ENCODE measurements at places on chromosomes 6 and 20. TPM values are rescaled to one million over a fixed set of nuclear protein-coding genes. Genes with fewer than 3 reads are reported as not detected.

Gene HLA-DPA1
- 8.7 TPM for total RNA-seq

- DNase-seq = peak; percentile 97
Observed at GRCh38 chr6:35008858-35009257, 119.8 kb downstream of the ANKS1A start.

GRCh38 chr20:10655720-10656669 lies 17.8 kb downstream of the JAG1 start:
- no peak for DNase-seq

Gene DYNLT2
- total RNA-seq = 0.61 TPM

Gene PROKR2
- not detected for total RNA-seq

DNA sequence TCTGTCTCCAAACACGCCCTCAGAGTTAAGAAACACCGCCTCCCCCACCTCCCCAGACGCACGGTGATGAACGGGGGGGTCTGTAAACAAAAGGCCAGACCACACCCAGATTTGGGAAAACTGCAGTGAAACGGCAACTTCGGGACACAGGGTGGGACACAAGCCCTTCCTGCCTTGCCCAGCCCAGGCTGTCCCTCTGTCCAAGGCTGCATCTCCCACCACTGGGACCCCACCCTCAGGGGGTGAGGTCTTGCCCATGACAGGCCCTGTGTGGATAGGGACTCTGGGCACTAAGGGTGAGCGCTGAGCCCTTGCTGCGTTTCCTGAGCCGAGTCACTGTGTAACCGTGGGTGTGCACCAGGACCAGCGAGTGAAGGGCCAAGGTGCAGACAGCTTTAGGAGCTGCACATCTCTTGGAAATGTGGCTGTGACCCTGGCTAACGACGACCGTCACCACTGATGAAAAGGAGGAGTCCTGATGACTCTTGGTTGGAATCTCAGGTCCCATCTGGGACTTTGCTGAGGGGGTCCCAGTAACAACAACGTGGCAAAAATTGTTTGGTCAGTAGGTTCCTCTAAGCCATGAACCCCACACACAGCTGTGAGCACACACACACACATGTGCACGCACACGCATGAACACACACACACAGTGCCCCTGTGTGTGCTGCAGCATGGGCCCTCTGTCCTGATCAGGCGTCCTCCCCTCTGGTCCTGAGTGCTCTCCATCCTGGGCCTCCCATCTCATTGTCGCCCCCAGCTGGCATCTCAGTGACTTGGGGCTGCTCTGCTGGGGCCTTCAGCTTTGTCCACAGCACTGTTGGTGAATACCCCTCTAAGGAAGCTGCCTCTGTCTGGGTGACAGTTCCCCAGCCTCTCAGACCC lies 100.6 kb downstream of the RAMACL start:
- no peak for DNase-seq

Gene SLC22A3
- total RNA-seq = not detected

DNA sequence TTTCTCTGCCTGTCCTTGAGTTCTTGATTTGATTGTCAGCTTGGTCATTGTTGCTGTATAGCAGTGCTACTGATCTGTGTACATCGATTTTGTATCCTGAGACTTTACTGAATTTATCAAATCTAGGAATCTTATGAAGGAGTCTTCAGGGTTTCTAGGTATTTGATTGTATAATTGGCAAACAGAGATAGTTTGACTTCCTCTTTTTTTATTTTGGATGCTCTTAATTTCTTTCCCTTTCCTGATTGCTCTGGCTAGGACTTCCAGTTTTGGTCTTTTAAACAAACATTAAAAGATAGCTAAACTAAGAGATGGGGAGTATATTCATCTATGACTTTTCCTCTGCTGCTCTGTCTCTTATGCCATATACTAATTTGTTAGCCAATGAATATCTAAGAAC lies 62.4 kb downstream of the NCOA7 start:
- no peak for DNase-seq

Gene MATN4
- total RNA-seq = 0.42 TPM

DNA sequence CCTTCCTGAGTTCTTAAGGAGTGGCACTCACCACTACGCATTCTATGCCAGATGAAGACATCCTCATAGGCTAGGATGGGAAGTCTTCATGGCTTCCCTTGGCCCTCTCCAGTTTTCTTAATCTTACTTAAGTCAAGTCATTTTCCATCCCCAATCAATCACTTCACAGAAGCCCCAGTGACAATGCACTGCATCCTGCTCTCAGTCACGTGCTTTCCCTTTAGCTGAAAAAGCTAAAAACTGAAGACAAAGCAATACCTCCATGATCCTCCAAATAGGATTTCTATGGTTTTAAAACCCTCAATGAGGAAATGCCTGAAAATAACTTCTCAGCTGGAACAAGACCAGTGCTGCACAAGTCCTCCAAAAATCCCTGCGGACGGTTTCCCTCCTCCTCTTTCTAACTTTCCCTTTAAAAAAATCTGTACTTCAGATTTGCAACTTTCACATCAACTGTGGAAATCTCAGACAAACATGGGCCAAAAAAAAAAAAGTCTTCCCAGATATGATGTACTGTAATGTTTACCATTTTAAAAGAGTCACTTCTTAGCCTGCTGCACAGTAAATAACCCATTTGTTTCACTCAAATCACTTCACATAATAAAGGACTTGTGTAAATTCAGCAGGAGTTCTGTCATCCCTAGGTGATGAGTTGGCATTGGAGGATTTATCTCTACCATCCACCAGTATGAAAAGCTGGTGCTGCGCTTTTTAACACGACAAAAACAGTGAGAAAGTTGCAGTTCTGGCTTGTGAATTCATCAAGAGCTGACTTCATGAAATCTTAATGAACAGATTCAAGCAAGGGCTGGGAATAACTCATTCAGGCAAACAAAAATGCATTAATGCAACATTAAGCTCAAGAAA lies 590.0 kb upstream of the NOX3 start:
- no peak for DNase-seq

DNA sequence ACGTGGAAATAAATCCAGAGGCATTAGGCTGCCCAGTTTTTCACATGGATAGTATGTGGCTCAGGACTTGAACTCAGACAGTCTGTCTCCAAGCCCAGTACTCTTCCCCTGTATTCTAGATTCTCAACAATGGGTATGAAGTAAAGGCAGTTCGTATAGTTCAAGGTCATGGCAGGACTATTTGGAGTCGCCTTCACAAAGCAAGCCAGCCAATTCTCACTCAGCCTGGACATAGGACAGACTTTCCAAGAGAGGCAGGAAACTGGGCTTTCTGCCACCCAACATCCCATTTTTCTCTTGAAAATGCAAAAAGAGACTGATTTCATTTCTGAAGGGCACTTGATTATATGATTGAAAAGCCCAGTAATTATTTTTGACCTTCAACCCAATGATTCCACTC lies 111.0 kb downstream of the EDN1 start:
- no peak for DNase-seq

GRCh38 chr6:111551521-111552231 lies 54.0 kb downstream of the TRAF3IP2 start:
- no peak for DNase-seq

DNA sequence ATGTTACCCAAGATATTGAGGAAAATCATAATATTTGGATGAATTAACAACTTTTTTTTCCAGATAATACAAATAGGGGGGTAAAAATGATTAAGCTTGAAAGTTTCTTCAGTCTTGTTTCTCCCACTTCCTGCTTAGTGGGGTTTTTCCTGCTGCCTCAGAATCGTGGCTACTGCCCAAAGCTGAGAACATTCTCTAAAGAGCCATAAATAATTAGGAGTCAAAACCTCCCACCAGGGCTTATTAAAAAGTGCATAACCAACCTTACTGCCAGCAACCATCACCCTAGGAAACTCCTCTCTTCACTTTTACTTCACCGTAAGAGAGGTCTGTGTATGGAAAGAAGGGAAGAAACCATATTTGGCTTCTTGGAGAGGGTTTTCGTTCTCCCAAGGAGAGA lies 9.0 kb upstream of the LCA5 start:
- DNase-seq = no peak

Gene SLC35D3
- total RNA-seq = not detected

DNA sequence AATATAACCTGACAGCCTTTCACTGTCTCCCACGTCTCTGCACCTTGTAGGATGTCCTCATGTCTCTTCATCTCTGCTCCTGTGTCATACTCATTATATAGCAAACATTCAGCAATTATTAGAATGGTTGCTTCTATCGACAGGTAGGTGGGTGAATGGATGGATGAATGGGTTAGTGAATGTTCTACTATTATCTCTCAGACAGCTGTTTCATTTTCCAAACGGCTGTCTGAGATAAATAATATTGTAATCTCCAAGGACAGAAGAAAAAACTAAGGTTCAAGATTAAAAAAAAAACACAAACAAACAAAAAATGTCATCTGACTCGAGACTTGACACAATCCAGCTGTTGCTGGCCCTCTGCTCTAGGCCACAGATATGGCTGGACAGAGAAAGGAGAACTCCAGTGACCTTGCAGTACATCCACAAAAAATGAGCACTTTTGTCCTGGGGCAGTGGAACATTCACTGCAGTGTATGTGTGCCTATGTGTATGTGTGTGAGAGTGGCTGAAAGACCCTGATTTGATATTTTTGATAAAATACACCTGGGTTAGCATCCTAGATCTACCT lies 2.1 kb downstream of the HNF4A start:
- no peak for DNase-seq

Gene SRMS
- total RNA-seq = not detected

GRCh38 chr6:162217811-162218493 lies 509.6 kb downstream of the PRKN start:
- DNase-seq = no peak

Gene LY6G6D
- total RNA-seq = not detected

GRCh38 chr6:159169557-159170332 lies 545 bp downstream of the FNDC1 start:
- DNase-seq = peak; percentile 28

DNA sequence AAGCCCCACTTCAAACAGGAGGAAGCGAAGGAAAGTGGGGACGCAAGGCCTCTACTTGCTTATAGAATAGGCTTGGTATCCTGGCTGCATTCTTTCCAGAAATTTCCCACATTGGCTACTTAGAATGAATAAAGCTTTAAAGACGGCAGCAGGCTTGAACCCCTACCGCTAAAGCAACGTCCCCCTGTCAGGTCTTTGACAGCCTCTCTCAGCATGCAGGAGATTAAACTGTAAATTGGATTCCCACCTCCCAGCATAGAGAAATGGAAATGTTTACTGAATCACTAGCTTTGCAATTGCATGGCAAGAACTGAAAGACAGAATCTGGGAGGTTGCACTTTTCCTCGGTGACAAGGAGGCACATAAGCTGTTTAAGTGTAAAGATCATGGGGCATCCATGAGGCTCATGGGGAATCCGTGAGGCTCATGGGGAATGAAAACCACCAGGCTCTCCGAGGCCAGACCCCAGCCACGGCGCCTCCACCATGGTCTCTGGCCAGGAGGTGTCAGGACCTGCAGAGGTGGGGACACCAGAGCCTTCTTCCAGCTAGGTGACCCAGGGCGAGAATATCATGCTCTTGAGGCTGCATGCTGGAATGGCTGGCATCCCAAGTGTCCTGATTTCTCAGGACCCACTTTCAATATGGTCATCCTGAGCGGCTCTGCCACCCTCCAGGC lies 10.3 kb downstream of the LEMD2 start:
- no peak for DNase-seq

DNA sequence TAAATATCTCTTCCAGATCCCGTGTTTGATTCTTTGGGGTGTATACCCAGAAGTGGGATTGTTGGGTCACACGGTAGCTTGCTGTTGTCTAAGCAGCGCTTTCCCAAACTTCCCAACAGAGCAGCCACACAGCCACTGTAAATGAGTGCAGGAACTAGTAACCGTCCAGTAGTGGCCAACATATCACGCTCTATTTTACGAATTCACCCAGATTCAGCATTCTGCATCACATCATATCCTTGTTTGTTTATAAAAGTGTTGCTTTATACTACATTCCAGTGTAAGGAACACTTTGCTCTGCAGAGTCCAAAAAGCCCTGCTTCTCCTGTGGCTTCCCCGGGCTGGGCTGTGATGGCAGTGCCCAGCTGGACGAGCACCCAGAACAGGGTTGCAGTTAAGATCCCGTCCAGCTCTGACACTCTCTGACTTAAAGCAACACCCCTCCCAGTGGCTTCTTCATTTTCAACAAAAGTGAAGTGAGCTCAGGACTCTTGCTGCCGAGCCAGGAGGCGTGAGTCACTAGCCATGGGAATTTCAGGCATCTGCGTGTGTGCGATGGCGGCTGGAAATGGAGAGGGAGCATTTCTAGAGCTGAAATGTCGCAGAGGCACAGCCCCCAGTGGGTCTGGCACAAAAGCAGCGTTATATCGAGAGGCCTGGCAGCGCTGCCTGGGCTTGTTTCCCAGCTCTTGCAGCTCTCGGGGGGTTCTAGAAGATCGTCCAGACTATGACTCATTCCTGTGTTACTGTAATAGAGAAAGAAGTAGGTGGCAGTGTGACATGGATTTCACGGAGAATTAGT lies 216.3 kb upstream of the ECI2 start:
- peak; percentile 56 for DNase-seq

Gene NOL4L
- 2.1 TPM for total RNA-seq

- peak; percentile 73 for DNase-seq
Observed at GRCh38 chr6:72649032-72649984, 27.4 kb downstream of the KCNQ5 start.

- peak; percentile 56 for DNase-seq
Observed at GRCh38 chr20:62367136-62367632, at the start of gene LAMA5. LAMA5 (minus strand) TSS chr20:62367312; CDS start chr20:62367245, 67 bp downstream.

GRCh38 chr6:56595490-56596122 lies 47.1 kb downstream of the DST start:
- peak; percentile 51 for DNase-seq

DNA sequence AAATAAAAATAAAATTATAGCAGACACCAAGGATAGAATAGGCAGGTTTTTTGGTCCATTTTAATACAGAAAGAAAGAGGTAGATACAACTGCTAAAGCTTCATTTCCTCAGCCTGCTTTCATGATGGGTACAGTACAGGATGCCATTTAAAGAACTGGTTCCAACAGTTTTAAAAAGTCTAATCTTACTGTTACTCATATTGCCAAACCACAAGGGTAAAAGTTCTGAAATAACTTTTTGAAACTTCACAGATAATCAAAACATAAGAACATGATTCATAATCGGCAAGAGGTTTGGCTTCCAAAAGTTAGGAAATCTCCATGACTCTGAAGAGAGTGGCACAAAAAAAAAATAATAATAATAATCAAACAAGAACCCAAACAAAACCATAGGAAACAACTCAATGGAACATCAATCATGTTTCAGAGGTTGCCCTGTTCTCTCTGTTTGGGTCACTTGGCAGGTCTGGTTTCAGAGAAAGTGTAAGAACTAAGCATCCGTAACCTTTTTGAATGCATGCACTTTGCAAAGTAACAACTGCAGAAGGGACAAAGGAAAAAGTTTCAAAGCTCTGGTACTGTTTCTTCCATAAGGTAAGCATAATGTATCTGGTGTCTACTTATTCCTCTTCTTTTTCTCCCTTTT lies 79.7 kb downstream of the SMLR1 start:
- DNase-seq = no peak

Gene CDH4
- total RNA-seq = not detected

DNA sequence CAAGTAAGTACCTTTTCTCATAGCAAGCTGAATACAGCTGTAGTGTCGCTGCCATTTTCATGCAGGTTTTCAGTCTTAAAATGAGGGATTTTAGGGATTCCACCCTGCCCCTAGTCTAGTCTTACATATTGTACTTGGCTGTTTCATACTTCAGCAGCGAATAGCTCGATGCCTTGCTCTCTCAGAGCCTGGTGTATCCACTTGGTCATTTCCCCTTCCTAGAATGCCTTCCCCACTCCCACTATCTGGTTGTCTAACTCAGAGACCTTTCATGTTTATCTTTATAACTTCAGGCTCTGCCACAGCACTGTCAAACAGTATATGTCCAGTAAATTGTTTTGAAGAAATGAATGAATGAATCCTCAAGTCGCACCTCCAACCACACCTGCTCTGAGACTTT lies 21.1 kb upstream of the IPCEF1 start:
- DNase-seq = no peak

Gene ADGRF1
- not detected for total RNA-seq

- DNase-seq = no peak
Observed at GRCh38 chr20:42150230-42150629, 532.1 kb upstream of the CHD6 start.
